HT-29 (cell line): ENCODE measurements at places on chromosomes 4 and X. TPM values are rescaled to one million over a fixed set of nuclear protein-coding genes. Genes with fewer than 3 reads are reported as not detected.

The PCSK1N gene
- not detected in 2 replicates for total RNA-seq

The PF4V1 gene
- total RNA-seq = not detected in 2 replicates

The GAGE12H gene
- not detected in 2 replicates for total RNA-seq

The CXCL3 gene
- total RNA-seq = 1.1 and 1.5 TPM in 2 replicates

The RHOXF1 gene
- total RNA-seq = not detected in 2 replicates

The CD38 gene
- 0.05 TPM in 1 of 2 replicates, not detected in the other for total RNA-seq

The PCDH11X gene
- not detected in 2 replicates for total RNA-seq

The TSPAN7 gene
- not detected in 2 replicates for total RNA-seq

The MAOA gene
- 10.9 and 11.8 TPM in 2 replicates for total RNA-seq

The TLR1 gene
- not detected in 2 replicates for total RNA-seq

DNA sequence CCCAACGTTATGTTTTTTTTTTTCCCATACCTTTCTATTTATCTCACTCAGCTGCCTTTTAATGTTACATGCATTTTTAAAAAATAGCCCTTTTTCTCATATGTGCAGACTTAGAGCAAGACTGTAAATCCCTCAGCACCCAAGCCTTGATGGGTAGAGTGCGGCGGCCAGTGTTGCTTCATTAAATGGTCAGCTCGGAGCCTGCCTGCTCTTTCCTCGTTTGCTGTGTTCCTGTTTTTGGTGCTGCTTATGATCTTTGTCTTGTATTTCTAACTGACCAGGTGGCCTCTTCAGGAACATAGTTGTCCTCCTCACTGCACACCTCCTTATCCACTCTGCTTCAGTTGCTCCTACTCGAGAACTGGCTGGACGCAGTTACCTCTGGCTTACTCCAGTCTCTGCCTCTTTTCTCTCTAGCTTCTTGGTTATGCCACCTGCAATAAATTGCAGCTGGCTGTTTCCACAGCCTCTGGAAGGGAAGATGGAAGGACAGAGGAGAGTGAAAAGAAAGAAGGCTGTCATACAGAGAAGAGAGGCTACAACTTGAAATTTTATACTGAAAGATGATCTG, 10.7 kb downstream of the RBPJ start:
- DNase-seq = no peak

DNA sequence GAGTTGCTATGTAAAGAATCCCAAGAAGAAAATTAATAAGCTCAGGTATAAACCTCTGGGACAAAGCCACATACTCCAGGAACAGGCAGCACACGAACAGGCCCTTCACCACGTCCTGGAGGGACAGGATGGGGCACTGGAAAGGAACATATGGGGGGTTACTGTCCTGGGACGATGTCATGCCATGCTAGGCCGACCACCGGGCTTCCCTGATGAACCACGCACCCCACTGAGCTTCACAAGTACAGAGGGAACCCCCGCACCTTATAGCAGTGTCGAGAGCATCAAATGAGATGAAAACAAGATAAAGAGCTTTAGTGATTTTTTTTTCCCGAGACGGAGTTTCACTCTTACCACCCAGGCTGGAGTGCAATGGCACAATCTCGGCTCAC, 19.1 kb downstream of the NOP14 start:
- DNase-seq = no peak

GRCh38 chr4:42607011-42607726, 49.7 kb downstream of the ATP8A1 start:
- no peak for DNase-seq

- no peak for DNase-seq
Measured at GRCh38 chrX:154815274-154815818, 10.1 kb upstream of the MPP1 start.

- no peak for DNase-seq
Measured at GRCh38 chr4:87532907-87533306, 3.7 kb upstream of the SPARCL1 start.

DNA sequence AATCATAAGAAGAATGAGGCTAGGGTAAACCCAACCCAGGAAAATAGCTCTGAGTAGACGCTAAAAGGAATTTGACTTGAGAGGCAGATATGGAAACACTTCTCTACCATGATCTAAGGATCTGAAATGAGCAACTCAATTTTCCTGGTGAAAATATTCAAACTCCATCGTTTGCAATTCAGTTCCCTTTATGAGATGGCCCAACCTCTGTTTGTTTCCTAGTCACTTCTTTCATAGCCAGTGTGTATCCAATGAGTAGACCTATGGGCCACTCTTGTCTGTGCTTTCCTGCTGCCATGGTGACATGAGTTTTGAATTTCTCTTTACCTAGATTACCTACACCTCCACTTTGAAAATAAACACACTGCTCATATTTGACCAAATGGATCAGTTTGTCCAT, 176.2 kb upstream of the GPRIN3 start:
- DNase-seq = no peak

GRCh38 chrX:143472347-143472938, 44.8 kb downstream of the SPANXN3 start:
- DNase-seq = no peak

DNA sequence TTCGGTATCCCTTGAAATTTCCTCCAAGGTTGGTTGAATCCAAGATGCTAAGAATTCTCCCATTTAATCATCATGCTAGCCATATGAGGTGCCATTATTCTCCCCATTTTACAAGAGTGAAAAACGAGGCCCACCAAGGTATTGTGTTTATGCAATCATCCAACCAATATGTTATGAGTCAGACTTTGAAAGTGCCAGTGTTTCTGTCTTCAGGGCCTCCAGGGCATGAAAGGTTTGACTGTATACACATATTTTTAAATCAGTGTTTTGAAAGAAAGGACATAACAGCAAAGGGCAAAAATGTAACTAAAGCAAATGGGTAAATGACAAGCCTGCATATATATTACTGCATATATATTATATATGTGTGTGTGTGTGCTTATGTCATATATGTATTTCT, 541.2 kb upstream of the SMIM31 start:
- DNase-seq = no peak

- DNase-seq = no peak
Measured at GRCh38 chrX:12910423-12911121, 4.2 kb downstream of the TLR8 start.

DNA sequence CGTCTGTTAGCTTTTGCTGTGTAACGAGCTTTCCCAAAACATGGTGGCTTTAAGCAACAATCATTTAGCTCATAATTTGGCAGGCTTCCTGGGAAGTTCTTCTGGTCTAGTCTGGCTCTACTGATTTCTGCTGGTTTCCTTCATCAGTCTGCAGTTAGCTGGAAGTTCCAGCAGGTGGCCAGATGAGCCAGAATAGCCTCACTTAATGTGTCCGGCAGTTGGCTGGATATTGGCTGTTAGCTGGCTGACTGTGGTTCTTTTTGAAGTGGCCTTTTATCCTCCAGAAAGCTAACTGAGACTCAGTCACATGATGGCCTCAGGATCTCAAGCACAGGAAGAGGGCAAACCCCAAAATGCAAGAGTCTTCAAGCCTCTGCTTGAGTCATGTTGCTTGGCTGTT, 34.9 kb downstream of the FTHL17 start:
- DNase-seq = peak; percentile 50

DNA sequence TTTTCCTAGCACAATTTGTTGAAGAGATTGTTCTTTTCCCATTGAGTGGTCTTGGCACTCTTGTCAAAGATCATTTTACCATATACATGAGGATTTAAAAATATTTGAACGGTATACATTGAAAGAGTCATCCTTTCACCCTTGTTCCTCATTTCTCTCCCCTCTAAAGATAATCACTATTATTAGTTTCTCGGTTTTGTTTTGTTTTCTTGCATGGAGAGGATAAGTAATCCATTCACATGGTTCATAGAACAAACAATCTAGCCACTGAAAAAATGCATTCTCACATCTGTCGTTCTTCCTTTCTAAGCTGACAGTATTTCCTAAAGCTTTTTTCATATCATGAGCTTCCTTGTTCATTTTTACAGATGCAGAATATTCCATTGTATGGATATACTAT, 39.2 kb upstream of the MSMO1 start:
- no peak for DNase-seq

DNA sequence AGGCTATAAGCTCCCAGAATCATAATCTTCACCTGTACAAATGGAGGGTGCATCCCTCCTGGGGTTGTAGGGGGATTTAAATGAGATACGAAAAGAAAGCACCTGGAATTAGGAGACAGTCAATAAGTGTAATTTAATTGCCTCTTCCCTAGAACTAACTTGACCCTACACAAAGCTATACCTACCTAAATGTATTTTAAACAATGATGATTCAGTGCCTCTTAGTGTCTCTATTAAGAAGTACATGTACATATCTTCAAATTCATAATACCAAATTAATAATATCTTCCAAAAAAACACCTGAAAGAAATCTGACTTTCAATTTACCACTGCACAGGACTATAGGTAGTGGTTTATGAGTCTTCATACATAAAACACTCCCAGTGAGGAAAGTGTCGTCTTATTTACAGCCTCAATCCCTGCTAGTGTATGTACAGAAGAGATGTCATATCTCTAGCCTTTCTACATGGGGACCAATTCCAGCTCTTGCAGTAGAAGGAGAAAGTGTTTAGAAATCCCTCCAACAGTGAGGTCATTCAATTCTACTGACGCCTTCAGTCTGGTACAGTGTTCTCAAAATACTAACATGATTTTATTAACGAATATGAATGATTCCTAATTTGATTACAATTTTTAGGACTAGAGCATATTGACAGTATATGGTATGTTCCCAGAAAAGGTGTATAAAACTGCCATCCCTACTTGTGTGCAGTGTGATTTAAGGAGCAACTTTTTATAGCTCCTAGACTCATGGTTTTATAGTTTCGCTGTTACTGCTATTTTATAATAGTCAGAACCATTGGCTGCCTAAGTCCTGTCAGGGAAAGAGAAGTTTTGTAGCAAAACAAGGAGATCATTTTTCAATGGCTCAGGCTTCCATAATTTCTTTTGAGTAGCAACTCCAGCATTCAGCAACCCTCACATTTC, 282.7 kb downstream of the UNC5C start:
- DNase-seq = no peak

DNA sequence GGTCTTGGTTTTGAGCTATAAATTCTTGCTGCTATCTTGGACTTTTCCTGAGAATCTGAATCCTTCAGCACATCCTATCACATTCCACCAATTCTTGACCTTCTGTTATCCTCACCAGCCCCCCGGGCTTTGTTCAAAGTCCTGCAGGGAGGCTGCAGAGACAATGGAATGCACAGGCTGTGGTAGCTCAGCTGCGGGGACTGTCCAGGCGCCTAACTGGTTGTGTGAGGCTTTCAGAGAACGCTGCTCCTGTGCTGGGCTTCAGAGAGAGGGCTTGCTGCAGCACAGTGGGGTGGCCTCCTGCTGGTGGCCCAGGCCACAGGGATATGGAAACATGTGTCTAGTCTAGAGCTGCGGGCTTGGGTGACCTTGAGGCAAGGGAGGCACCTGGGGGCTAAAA, 196.3 kb upstream of the GATB start:
- DNase-seq = no peak
